ENCODE measurements at places on chromosomes 7 and 10.

GRCh38 chr7:155953781-155954549 lies 141.7 kb upstream of the SHH start:
- DNase-seq, result no peak

GRCh38 chr7:70728872-70729552 lies 402.9 kb upstream of the GALNT17 start:
- no peak for DNase-seq

DNA sequence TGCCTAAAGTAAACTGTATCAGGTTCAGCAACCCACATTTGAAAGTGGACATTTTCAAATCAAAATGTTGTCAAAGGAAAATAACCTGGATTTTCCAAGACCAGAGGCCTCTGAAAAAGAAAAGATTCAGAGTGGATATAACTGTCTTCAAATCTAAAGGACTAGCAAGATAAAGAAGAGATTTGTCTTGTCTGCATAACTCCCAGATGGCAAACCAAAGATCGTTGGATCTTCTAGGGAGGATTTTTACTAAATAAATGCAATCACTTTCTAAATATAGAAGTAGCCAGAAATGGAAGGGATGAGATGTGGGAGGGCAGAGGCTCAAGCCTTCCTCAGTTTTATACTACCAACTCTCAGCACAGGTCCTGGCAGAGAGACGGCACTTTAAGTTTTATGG lies 39.0 kb downstream of the CABCOCO1 start:
- DNase-seq, result no peak

GRCh38 chr7:21743493-21743892 lies 200.7 kb downstream of the DNAH11 start:
- no peak for DNase-seq

GRCh38 chr10:114174695-114175188 lies 739 bp upstream of the CCDC186 start:
- DNase-seq, result no peak

Measured in activated T-helper 1 cell treated with anti-CD3 and anti-CD28 coated beads, Interleukin-2, amount 50 U/mL, for 16 hours (primary cell).